Activated CD8-positive, alpha-beta memory T cell treated with anti-CD3 and anti-CD28 coated beads for 4 hours (primary cell): ENCODE measurements at places on chromosomes 4 and X.
A peak's percentile ranks its signal among the peaks of the same experiment; 100 is the strongest.

GRCh38 chrX:68880846-68881552 is 52.2 kb downstream of the EFNB1 start:
- no peak for DNase-seq

DNA sequence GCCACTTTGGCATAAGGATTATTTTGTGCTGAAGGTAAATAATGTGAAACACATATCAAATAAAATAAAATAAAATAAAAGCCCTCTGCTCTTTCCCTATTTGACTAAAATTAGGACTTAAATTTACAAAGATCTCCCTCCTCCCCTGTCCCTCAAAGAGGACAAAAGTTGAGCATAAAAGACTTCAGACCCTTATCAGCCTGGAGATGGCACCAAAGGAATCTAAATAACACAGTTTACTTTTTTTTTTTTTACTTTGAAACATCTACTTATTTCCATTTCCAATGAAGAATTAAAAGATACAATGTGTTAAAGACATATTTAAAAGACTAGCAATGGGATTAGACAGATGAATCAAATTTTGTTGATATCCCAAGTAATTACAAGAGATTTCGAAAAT is 89.7 kb downstream of the EPHA5 start:
- no peak for DNase-seq

GRCh38 chrX:131675596-131676194 is 131.8 kb downstream of the OR13H1 start:
- no peak for DNase-seq

- DNase-seq = no peak
Measured at GRCh38 chr4:96173756-96174155, 333.9 kb downstream of the PDHA2 start.

GRCh38 chr4:2407991-2408342 is 10.5 kb downstream of the ZFYVE28 start:
- DNase-seq = no peak

- no peak for DNase-seq
Measured at GRCh38 chr4:169279108-169279507, 8.4 kb upstream of the SH3RF1 start.

GRCh38 chr4:120616-121015 is 3.7 kb upstream of the ZNF718 start:
- no peak for DNase-seq

DNA sequence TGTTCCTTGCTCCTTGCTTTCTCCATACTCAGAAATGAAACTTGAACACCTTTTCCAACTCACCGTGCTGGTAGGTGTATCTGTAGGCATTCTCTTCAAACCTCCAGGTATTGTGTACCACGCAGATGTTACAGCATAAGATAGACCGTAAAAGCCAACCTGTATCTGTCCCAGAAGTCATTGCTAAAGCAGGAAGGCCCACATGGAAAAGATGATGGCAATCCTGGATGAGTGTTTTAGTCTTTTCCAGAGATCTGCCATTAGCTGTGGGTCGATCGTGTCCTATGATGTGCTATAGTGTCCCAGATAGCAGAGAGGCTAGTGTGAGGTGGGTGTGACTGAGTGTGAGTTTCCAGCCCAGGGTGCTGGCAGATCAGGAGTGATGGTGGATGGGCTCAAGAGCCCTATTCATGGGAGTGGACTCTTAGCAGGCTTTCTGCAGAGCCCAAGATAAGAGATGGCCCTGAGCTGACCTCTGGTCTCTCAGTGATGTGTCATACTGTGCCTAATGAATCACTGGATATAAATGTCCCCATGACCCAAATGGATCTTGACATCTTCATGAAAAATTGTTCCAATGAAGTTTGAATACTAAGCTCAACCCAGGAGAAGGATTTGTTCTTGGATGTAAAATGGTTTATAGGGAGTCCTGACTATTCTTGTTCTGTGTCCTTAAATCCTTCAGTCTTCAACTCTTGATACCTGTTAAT is 69.1 kb upstream of the WDR1 start:
- no peak for DNase-seq

- DNase-seq = no peak
Measured at GRCh38 chrX:74179499-74179898, 124.5 kb upstream of the ZCCHC13 start.

- no peak for DNase-seq
Measured at GRCh38 chrX:86002076-86002896, 45.1 kb downstream of the CHM start.

DNA sequence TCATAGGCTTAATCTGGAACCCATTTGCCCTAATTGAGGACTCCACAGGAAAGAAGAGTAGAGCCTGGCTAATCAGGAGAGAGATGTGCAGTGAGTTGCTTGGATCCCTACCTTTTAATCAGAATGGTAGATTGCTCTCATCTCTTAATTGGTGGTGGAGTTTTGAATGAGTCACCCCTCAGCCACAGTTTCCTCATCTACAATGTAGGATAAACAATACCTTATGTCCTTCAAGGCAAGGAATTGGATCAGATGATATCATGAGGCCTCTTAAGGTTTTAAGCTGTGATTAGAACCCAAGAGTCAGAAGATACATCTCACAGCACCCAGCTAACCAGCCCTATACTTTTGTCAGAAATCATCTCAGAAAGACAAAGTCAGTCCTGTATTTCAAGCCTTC is 39.1 kb downstream of the PDGFRA start:
- no peak for DNase-seq

DNA sequence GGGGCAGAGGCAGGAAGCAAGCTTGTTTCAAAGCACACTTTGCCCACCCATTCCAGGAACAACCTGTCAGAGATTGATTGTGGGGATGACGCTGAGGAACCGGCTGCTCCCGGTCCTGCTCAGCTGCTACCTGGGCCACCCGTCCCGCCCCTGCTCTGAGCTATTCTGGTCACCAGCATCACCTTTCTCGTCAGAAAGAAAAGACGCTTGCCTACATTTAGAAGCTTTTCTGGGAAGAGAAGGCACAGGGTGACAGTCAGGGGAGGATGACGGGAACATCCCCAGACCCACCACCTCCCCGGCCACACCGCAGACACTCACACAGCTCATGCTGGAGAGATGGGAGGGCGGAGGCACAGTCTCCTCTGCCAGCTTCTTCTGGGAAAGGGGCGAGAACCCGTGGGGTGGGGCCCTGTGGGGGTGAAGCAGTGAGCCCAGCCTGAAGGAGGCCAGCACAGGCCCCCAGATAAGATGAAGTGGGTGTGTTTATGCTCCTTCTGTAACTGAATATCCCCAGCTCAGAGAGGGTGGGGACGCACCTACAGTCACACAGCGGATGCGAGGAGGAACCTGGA is 81.8 kb downstream of the CPZ start:
- DNase-seq = no peak

GRCh38 chr4:8040607-8041006 is 100.9 kb upstream of the AFAP1 start:
- DNase-seq = no peak

DNA sequence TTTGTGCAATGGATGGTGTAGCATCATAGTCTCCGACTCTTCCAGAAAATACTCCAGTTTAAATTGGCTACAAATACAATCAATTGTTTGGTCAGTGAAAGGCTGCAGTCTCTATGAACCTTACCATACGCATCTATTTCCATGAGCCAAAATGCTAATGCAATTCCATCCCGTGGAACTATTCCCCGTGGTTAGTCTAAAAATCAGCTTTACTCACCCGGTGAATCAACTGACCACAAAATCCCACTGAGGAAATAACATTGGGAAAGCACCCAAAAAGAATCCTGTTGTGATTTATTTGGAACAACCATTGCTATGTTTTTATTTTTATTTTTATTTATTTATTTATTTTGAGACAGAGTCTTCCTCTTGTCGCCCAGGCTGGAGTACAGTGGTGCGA is 87.1 kb downstream of the DHX15 start:
- DNase-seq = no peak

GRCh38 chrX:39311646-39312045 is 510.4 kb downstream of the MID1IP1 start:
- DNase-seq = no peak

- peak; percentile 52 for DNase-seq
Measured at GRCh38 chrX:130086447-130087206, 23.7 kb downstream of the ELF4 start.

GRCh38 chr4:36010397-36010929 is 233.9 kb downstream of the ARAP2 start:
- no peak for DNase-seq

- DNase-seq = no peak
Measured at GRCh38 chr4:125314676-125315575, at the start of gene FAT4. Gene FAT4 (plus strand): TSS chr4:125314955. CDS start chr4:125316412, 1,457 bp downstream.

DNA sequence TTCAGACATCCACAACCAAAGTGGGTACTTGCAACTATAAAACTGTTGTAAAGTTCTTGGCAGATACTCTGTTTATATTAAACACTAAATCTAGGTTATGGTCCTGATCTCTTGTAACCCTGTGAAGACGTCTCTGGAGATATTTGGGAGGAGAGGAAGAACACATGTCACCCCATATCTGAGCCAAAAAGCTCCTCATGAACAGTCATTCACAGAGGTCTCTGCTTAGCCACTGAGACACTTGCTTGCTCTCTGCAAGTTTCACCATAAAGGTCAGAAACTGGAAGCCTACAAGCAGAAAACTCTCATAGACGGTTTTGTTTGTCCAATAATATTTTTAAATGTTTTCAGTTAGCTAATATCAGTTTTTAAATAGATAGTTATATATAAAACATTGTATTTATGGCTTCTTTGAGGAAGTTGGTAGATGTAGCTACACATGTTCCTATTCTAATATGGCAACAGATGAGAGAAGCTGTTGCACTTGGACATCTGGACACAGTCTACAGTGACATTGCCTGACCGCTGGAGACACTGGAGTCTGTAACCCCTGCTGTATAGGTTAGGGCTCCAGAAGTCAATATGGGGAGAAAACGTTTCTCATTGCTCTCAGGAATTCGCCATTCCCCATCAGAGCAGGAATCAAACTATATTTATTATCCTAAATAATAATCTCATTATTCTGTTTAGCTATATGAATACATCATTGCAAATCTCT is 73.6 kb downstream of the C4orf46 start:
- no peak for DNase-seq

DNA sequence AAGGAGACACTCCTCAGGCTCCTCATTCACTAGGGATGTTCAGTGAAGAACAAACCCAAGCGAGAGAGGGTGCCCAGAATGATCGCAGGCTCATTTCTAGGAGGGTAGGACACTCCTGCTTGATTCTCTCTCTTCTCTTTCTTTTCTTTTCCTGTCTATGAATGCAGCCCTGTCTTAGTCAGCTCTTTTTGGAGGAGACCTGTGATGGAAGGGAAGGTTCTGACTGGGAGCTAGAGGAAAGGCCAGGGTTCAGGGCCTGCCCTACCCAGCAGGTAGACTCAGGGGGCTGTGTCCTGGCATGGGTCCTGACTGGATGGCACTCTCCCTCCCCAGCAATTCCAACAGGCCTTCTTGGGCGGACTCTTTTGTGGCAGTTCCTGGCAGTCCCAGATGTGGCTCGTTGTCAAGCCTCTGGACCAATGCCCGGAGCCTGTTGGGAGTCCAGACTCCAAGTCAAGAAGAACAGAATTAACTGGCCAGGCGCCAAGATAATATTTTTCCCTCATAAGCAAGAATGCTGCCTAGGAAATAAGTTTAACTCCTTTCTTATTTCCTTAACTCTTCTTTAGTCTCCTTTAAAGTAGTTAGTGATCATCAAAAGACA is 139.4 kb upstream of the SCML1 start:
- DNase-seq = no peak

- no peak for DNase-seq
Measured at GRCh38 chrX:6961286-6962005, 186.1 kb upstream of the STS start.

- DNase-seq = no peak
Measured at GRCh38 chr4:51932261-51932660, 87.9 kb downstream of the LRRC66 start.

- no peak for DNase-seq
Measured at GRCh38 chrX:115906881-115907280, 263.7 kb upstream of the AGTR2 start.

- no peak for DNase-seq
Measured at GRCh38 chrX:9966775-9967408, at the start of gene CLDN34. Gene CLDN34 (plus strand): TSS chrX:9967358. CDS start chrX:9967358, 0 bp downstream.

DNA sequence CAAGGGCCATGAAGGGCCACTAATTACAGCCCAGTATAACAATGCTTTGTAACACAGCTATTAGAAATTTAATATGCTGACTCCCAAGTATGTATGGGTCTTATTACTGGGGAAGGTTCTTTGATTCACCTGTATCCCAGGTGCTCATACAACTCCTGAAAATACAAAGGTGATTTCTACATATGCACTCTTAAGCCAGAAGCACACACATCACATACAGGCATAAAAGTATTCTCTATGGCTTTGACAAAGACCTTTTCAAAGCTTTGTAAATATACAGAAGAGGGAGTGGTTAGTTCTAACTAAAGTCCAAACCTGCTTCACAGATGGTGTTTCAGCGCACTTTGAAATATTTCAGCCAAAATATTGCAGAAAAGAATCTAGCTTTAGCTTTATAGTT is 191.5 kb downstream of the SNCA start:
- no peak for DNase-seq

DNA sequence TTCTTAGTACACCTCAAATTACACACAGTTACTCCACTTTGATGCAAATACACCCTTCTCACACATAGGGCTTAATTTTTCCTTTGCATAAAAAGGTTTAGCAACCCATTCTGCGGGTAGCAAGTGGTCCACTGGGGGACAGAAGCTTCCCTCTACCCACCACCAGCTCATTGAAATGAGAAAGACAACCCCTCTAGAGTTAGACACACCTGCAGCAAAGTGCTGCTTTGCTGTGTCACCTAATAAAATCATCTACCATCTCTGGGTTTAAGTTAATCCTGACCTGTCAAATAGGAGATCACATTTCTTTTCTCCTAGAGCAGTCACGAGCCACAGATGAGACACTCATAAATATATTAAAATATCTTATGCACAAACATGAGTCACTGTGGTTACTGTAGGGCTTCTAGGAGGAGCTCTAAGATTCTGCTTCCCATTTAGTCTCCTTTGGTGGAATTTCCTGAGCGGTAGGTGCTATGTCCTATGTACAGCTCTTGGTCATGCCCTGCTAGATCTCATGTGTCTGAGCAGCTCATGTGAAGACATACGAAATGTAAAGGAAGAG is 11.9 kb downstream of the BMX start:
- no peak for DNase-seq

DNA sequence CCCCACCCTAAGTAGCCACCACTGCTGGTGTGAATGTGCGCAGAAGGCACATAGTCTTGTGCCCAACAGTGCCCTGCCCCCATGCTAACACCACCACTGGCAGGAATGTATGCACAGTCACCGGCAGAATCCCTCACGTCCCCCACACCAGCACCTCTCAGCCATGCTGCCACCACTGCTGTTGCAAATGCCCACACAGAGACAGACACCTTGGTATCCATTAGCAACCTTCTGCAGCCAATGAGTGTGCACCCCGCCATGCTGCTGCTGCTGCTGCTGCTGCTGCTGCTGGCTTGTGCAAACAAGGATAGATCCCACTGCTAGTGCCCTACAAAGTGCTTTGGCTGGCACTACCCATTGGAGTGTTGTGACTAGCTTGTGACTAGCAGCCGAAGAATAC is 52.4 kb upstream of the MMAA start:
- no peak for DNase-seq

- DNase-seq = no peak
Measured at GRCh38 chr4:183186813-183187212, 87.8 kb downstream of the WWC2 start.
